Activated CD4-positive, alpha-beta T cell treated with anti-CD3 and anti-CD28 coated beads, Interleukin-2, amount 50 U/mL, for 24 hours (primary cell): ENCODE measurements at places on chromosomes 5 and 9.

- DNase-seq: no peak
Observed at GRCh38 chr9:132729235-132729890, 59.1 kb downstream of the GTF3C4 start.

DNA sequence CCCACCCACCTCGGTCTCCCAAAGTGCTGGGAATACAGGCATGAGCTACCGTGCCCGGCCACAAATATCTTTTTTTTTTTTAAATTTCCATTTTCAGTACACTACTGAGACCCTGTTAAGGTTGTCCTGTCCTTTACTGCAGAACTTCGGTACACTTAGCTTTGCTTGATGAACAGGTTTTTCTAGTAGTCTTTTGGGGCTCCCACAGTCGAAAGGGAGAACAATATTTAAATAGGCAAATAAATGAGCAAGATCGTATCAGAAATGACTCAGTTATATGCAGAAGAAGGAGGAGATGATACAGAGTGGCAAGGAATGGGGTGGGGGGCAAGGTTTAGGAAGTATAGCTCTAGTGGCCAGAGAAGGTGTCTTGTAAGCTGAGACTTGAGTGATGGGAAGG, 52.7 kb downstream of the MSX2 start:
- DNase-seq: no peak

DNA sequence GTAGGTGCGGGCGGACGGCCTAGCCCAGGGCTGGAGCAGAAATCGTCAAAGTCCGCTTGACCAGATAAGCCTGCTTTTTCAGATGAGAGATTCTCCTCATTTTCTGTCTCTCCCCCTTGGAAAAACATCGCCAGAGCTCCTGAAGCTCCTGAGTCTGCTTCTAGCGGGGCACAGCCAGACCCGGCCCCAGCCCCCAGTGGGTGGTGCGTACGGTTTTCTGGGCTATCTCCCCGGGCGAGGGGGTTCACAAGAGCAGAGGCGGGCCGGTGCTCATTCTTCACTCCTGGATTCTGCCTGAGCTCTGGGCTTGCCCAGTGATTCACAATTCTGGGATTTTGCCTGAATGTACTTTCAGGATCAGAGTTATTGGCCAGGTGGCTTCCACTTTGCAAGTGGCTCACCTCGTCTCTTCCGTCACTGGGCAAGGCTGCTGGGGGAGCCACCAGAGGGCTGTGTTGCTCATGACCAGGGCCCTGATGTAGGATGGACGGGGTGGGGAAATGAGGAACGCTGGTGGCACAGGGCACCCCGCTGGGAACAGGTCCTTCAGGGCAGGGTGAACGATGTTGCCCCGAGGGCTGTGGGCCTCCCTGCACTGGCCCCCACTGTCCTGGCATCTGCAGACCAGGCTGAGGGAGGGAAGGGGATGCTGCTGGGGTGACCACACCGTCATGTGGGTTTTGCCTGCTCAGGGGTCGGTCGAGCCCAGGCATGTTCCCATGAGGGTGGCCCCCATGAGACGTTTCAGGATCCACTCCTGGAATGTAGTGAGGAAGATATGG, 6.3 kb downstream of the SEC16A start:
- no peak for DNase-seq

GRCh38 chr5:54610197-54610944, 92.8 kb downstream of the SNX18 start:
- DNase-seq: peak; percentile 23
